ENCODE measurements at places on chromosomes 1 and 21. TPM values are rescaled to one million over a fixed set of nuclear protein-coding genes. Genes with fewer than 3 reads are reported as not detected.

Gene SYNJ1
- 23.1 TPM for total RNA-seq

DNA sequence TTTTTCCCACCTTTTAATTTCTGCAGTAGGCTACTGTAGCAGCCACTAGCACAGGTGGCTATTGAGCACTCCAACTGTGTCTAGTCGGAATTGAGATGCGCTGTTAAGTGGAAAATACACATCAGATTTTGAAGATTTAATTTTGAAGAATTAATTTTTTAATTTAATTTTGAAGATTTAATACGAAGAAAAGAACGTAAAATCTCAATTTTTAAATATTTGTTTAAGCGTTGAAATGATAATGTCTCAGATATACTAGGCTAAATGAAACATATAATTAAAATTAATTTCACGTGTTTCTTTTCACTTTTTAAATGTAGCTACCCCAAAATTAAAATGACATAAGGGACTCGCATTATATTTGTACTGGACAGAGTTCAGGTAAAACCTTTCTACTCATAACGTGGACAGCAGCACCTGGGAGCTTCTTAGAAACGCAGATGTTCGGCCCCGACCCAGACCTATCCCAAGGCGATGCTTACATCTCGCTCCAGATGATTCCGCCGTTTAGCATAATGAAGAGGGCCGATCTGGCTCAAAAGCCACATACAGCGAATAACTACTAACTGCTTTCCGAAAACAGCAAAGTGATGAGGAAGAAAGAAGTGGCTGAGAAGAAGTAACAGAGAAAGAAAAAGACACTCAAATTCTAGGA, 717 bp downstream of the CRYZL1 start:
- H3K4me1 ChIP-seq: peaks cover 16% of the 10 kb centered on the region
- no peaks in the 10 kb centered on the region for H3K36me3 ChIP-seq
- H3K27me3 ChIP-seq: no peaks in the 10 kb centered on the region
- DNase-seq: no peak
- H3K27ac ChIP-seq: peak overlapping the region; percentile 93

DNA sequence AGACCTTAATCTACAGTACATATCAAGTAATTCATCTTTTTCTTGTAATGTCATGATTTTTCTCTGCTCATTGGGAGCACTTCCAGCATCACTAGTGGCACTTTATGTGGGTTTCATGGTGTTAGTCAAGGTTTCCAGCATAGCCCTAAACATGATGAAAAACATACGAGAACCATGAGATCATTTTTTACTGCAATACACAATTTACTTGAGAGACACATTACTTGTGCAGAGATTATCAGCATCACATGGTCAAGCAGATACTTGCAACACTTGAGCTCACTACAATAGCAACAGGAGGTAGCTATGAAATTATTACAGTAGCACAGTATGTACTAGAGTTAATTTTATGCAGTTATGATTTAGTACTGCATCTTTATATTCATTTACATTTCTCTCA, 36.4 kb downstream of the ITGB3BP start:
- DNase-seq: no peak
- no peaks in the 10 kb centered on the region for H3K4me1 ChIP-seq
- no peak overlapping the region for H3K27ac ChIP-seq
- H3K36me3 ChIP-seq: no peaks in the 10 kb centered on the region
- no peak overlapping the region for H3K4me3 ChIP-seq

- H3K27me3 ChIP-seq: peaks cover 35% of the 10 kb centered on the region
- no peak overlapping the region for H3K27ac ChIP-seq
- no peak overlapping the region for H3K4me3 ChIP-seq
- H3K36me3 ChIP-seq: no peaks in the 10 kb centered on the region
- no peak for DNase-seq
- H3K4me1 ChIP-seq: no peaks in the 10 kb centered on the region
Measured at GRCh38 chr1:36771660-36772284, 262.5 kb downstream of the GRIK3 start.

- H3K4me1 ChIP-seq: no peaks in the 10 kb centered on the region
- H3K36me3 ChIP-seq: no peaks in the 10 kb centered on the region
- no peak overlapping the region for H3K27ac ChIP-seq
- no peak for DNase-seq
- H3K4me3 ChIP-seq: no peak overlapping the region
- no peaks in the 10 kb centered on the region for H3K27me3 ChIP-seq
Measured at GRCh38 chr1:169193191-169193850, 86.8 kb downstream of the ATP1B1 start.

Measured in lower lobe of right lung (tissue), 2 donors.